ENCODE measurements at places on chromosomes 5 and 9.

DNA sequence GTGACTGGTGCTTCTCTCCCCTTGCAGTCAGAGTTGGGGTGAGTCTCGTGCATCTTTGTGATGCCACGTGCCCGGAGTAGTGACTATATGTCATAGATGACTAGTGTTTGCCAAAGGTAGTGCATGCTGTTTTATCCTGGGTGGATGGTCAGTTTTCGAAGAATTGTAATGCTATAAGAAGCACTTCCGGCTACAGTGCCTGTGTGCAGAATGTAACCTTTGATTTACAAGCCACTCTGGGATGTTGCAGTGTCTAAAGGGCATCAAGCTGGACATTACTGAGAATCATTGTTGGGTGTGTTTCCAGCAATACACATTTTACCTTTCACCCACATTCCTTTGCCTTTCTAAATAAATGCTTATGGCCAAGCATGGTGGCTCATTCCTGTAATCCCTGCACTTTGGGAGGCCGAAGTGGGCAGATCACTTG is 16.7 kb downstream of the MVB12B start:
- no peak for DNase-seq

- DNase-seq: no peak
Observed at GRCh38 chr5:158436271-158437065, 577.5 kb upstream of the CLINT1 start.

DNA sequence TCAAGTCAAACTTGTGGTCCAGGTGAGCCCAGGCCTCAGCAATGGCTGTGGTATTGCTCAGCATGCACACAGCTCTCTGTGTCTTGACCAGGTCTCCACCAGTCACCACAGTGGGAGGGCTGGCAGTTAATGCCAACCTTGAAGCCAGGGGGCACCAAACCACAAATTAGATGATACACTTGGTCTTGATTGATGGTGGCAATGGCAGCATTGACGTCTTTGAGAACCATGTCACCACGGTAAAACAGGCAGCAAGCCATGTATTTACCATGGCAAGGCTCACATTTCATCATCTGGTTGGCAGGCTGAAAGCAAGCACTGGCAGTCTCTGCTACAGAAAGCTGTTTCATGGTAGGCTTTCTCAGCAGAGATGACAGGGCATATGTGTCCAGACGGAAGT is 40.0 kb downstream of the NIM1K start:
- no peak for DNase-seq

GRCh38 chr9:20394969-20395368 is 227.3 kb downstream of the MLLT3 start:
- DNase-seq: no peak

GRCh38 chr5:177368869-177369644 is 11.3 kb downstream of the RGS14 start:
- no peak for DNase-seq

DNA sequence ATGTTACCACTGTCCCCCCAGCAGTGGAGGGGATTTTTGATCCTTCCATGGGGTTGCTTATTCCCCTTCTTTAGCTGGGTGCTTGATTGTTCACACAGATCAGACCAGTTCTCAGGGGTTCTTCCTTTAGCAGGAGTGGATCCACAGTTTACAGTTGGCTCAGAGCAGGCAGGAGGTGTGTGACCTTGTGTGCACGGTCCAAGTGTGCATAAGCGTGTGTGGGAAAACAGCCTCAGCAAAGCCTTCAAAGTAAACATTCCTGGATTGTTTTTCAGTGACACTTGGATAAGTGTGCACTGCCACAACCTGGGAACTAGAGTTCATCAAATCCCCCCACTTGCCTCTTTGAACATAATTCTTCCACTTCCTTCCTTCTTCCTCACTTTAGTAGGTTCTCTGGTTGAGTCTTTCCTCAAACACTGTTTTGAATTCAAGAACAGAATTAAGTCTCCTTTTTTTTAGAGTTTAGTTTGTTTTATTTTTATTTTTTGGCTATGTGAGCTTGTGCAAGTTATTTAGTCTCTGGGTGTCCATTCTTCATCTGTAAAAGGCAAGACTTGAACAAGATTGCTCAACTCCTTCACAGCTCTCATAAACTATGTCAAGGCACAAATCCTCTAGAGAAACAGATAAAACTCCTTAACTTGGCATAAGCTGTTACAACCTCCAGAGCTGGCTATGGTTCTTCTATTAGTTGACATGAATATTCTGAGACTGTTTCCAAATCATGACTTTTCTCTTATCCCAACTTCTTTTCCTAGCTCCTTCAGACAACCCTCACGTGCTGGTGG is 78.0 kb downstream of the OSMR start:
- no peak for DNase-seq

All from fibroblast of lung (primary cell).